ENCODE measurements at places on chromosomes 7 and 10.

DNA sequence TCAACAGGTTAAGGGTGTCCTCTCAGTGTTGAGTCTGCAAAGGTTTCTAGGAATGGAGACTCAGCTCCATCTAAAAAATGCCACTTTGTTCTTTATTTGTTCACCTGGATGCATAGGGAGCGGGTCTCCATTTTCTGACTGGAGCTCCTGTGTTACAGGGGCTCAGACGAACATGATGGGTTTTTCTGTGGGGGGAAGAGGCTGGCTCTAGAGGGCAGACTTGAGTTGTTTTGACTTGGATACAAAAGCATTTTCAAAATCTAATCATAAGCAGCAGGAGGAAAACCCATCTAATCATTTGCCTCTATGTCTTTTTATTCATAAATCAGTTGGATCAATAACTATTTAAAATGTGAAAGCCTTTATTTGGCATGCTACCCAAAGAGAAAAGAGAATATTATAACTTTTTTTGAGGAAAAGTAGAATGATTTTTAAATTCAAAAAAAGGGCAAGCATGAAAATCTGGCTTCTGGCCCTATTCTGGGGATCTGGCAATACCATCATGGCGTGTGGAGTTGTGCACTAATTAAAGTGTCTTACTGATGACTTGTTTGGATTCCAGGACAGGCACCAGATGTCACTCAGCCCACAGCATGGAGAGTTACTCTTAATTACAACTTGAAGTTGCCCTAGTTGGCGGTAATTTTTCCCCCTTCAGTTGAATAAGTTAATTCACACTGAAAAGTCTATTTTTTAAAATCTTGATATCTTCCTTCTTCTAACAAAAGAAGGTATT, 594.9 kb downstream of the REEP3 start:
- DNase-seq = no peak

- DNase-seq = no peak
These were observed 52.3 kb downstream of the GLRX3 start for GRCh38 chr10:130188195-130189175.

DNA sequence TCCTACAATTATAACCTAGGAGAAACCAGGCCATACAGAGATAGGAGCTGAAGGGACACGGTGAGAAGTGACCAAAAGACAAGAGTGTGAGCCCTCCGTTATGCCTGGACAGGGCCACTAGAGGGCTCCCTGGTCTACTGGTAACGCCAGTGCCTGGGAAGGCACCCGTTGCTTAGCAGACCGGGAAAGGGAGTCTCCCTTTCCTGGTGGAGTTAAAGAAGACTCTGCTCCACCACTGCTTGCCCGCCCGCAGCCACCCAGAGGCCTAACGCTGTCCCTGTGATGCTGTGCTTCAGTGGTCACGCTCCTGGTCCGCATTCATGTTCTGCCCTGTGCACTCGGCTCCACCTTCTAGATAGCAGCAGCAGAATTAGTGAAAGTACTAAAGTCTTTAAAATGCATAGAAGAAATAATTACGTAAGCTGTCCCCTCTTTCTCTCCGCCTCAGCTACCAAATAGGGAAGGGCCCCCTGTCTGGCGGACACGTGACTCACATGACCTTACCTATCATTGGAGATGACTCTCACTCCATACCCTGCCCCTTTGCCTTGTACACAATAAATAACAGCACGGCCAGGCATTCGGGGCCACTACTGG, 34.8 kb downstream of the GRID2IP start:
- DNase-seq = peak; percentile 26

DNA sequence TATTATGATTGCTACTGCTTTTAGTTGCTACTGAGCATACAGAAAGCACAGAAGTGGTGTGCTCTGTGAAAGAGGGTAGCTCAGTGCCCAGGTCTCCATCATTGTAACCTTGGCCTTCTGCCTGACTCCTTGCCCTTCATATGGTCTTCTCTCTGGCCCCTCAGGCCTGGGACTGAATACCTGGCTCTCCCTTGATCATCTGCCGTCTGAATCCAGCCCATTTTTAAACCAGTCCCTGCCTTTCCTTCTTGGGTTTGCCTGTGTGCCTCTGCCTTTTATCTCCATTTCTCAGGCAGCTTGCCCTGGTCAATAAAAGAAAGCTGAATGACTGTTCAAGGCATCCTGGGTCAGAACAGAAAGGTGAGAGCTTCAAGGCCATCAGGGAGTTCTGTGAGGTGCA, 109.1 kb upstream of the ZNF438 start:
- no peak for DNase-seq

GRCh38 chr10:71481746-71482410, 85.2 kb downstream of the CDH23 start:
- DNase-seq = no peak

GRCh38 chr7:128867241-128867640, 4.6 kb downstream of the ATP6V1F start:
- DNase-seq = no peak

- DNase-seq = no peak
These were observed 92.5 kb upstream of the VIPR2 start for GRCh38 chr7:159237022-159237653.

DNA sequence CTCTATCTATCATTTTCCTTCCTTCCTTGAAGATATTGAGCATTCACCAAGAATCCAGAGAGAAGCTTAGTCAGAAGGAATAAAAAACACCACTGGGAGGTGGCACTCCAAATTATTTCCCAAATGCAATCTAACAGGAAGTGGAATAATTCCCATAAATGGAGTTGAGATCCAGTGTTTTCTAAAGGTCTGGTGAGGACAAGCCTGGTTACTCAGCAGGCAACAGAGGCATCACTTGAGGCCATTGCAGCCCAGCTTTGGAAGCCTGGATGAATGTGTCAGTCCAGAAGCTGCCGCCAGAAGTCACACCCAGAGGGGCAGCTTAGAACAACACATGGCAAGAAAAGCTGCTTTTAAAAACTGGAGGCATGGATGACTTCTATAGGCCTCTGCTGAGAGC, 288.9 kb upstream of the KLF6 start:
- no peak for DNase-seq

DNA sequence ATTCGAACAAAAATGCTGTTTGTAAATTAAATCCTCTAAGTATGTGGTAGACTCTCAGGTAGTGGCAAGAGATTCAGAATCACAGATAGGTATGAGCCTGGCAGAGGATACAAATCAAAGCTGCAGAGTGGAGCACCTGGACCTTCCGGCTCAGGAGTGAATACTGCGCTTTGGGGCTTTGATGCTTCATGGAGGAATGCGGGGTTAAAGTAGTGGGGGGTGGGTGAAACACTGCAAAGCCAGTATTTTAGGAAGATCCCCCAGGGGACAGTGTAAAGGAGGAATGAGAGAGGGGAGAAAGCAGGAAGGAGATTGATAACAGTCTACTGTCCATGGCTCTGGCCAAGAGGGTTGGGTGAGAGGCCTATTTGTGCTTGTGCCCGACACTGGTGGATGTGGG, 43.2 kb downstream of the CREB5 start:
- no peak for DNase-seq

GRCh38 chr10:100600218-100600617, 64.5 kb downstream of the HIF1AN start:
- no peak for DNase-seq

- no peak for DNase-seq
These were observed 193.4 kb upstream of the PDE1C start for GRCh38 chr7:32263611-32264010.

DNA sequence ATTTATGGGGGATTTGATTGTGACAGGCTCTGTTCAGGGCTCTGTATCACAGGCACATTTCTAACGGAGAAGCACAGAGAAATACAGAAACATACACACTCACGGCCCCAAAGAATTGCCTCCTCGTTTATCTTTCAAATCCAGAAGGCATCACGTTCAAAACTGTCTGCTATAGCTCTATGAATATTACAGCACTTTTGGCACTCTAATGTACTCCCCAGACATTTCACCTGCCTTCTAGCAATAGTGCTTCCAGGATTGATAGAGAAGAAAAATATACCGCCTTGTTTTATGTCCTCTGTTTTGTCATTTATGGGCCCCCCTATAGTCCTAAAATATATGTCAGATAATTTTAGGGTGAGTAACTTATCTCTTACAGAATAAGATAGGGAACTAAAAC, 947.5 kb downstream of the ANKRD7 start:
- DNase-seq = no peak

DNA sequence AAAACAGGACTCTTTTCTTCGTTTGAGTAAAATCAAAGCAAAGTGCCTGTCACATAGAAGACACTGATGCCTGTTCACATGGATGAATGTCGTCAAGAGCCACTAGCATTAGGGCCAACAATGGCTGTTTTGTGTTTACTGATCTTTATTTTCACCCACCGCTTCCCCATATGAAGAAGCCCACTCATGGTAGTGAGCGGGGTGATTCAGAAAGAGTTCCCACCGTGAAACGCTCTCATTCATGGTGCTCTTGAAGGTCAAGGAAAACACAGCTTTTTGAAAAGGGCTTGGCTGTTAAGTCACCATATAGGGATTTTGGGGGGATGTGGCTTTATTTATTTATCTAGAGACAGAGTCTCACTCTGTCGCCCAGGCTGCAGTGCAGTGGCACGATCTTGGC, 12.5 kb downstream of the PROSER2 start:
- DNase-seq = no peak

- no peak for DNase-seq
These were observed 162.7 kb downstream of the ETV1 start for GRCh38 chr7:13826752-13827151.

GRCh38 chr7:143979359-143979758, 20.8 kb upstream of the OR6B1 start:
- no peak for DNase-seq

DNA sequence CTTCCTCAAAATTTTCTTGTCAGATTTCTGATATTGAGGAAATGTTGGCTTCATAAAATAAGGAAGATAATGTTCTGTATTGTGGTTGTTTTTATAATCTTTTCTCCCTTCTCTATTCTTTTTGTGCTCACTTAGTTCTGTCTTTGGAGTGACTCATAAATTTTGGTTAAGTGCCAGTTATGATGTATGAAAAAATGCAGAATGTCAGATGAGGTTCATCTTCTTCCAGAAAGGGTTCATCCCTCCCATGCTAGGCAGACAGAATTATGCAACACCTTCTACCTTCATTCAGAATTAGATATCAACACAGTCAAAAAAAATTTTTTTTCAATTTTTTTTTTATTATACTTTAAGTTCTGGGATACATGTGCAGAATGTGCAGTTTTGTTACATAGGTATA, 36.6 kb upstream of the CYP2C19 start:
- DNase-seq = no peak

DNA sequence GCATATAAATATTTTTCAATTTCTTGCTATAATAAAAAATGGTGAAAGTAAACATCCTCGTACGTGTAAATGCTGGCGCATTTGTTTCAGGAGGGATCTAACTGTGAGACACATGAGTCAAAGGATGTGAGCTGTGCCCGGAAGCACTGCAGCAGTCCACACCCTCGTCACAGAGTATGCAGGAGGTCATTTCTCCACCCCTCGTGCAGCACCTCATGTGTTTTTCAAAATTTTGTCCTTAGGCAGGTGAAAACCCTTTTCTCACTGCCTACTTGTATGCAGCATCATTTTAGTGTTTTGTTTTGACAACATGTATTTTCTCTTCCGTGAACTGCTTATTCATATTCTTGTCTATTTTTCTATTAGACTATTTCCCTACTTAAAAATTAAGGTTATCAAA, 162.7 kb downstream of the AVL9 start:
- no peak for DNase-seq

DNA sequence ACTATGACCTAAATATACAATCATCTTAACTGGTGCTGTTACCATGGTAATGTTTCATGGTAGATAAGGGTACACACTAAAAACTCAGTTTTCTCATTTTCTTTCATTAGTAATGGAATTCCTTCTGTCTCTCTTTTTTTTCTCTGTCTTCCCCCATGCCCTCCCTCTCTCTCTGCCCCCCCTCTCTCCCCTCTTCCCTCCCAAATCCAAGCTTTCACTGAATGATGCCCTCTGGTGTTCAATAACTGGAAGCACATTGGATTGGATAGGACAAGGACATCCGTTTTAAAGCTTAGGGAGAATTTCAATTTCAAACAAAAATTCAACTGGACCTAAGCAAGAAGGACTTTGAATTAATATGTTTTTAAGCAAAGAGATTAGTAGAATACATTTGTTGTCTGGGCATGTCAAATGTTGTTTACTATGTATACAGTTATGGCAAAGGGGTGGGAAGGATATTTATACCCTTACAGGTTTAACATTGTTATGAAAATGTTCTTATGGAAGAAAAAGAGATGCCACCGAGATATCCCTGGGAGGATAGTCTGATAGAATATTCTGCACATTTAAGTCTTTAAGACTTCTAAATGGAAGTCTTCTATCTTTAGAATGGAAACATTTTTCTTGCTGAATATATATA, 6.1 kb downstream of the CHRM2 start:
- DNase-seq = no peak

DNA sequence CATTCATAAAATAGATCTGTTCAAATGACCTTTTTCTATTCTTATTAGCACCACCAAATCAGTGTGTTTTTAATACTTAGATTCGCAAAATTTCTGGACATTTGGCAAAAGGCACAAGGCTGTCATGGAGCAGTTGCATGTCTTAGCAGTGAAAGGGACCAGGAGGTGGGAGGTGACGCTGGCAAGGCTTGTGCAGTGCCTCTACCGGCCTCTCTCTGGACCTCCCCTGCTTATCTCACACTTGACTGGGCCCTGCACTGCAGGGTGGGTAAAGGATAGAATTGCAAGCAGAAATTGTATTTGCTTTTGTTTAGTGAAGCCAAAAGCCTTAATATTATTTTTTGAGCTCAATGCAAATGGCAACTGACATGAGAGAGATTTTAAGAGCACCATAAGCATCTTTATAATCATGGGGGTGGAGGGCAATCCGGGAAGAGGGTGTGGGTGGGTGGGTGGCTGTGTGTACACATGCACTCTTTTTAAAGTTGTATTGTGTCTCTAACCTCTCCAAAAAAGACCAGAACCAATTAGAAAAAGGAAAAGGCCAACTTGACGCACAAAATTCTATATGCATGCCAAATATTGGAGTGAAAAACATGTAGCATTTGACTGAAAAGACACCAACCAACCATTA, 106.3 kb downstream of the WNT2 start:
- no peak for DNase-seq

DNA sequence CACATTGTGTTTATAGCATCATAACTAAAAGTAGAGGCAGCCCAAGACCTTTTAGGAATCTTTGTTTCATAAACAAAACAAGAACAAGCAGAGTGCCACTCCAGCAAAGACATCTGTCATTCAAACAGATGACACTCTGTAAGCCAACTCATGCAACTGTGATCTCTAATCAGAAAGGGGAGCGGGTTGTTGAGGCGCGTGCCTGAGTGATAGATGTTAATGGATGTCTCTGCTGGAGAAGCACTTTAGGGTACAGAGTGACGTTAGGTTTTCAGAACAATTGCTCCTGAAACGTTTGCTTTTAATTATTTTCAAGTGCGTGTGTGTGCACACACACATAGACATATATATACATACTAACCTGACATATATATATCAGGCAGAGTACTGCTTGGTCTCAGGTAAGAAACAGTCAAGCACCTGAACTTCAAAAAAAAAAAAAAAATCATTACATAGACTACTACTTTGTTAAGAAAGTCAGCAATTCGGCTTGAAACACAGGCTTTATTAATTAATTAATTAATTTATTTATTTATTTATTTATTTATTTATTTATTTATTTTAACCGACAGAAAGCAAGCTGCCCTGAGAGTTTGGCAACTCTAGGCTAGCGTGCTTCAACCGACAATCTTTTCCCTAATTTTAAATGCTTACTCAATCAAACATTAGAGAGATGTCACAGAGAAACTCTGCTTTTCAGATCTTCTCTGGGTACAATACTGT, 109.1 kb downstream of the POU6F2 start:
- no peak for DNase-seq
